ENCODE measurements at places on chromosomes 1 and 21.

DNA sequence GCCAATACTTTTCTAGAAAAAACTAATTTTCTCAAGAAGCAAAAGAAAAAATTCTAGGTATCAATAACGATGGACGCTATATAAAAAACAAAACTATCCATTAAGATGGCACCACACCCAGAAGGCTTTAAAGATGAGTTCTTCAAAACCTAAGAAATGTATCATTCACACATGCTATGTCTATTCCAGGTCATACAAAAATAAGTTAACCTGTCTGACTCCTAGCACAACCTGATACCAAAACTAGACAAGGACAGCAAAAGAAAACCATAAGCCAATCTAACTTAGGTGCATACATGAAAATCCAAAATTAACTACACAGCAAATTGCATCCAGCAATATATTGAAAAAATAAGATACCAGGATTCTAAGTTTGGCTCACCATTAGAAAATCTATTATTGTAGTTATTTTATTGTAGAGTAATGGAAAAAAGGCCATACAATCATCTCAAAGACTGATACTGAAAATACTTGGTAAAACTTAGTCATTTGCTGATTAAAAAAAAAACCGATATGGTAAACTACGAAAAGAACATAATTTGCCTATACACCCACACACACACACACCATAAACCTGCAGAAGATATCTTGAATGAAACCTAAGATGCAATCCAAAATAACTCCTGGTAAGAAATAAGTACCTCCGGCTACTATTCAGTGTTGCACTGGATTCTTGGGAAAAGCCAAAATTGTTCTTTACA is 55.0 kb downstream of the TRAF5 start:
- no peak for DNase-seq

DNA sequence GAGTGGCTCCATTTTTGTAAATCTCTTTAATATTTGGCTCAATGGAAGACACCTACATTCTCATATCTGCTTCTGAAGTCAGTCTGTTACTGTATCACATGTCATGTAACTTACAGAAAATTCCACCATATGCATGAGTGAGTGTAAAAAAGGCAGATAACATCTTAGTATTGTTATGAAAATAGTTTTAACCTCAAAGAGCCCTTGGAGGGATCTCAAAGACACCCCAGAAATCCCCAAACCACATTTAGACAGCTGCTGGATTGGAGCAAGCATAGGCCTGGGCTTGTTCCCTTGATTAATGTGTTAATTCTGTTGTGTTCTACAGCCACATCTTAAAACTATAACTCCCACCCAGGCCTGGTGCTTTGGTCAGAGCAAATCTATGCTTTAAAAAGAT is 16.9 kb downstream of the MACO1 start:
- DNase-seq: no peak

DNA sequence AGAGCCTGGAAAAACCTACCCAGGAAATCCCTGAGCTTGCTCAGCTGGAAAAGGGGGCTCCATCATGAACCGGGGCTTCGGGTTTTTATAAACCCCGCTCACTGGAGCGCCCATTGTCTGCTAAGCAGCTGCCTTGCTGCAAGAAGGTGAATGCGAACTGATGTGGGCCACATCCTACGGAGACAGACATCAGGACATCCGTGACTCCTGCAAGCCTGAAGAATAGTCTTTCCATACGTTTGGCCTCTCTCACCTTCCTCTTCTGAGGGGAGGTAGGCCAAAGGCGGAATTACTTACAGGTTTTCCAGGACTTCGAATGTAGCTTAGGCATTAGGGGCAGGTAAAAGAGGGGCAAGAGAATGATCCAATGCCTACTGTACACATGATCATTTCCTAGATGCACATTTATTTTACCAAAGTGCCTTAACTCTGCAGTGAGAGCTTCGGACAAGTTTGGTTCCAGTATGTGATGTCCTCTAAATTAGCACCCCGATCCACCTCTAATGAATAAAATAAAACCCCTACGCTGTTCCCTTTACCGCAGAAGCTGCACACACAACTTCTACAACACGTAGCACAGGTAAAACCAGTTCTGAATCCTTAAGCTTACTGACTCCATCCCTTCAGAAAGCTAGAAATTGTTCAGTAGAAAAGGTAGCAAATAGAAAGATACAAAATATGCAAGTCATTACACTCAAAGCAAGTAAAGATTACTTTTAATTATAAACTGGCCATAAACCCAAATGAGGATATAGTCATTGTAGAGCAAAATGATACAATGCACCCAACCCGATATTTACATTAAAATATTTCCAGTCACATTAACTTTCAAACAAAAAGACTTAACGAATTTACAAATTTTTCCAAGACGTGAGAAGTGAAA is 866 bp upstream of the SORT1 start:
- no peak for DNase-seq

DNA sequence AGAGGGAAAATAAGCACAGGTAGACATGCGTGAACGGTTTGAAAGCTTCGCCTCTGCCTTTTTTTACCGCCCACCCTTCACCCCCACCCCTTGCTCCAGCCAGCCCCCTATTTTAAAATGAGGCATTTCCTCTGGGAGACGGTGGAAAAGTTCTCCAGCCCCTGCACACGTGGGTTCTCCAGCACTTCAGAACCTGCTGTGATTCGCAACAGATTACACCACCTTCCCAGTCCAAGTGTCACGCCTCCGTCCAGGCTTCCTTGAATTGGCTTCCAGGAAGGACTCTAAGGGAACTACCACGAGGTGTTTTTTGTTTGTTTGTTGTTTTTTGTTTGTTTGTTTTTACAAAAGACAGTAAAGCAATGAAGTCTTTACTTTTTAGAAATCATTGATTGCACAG is 2.6 kb downstream of the LRRC7 start:
- no peak for DNase-seq

DNA sequence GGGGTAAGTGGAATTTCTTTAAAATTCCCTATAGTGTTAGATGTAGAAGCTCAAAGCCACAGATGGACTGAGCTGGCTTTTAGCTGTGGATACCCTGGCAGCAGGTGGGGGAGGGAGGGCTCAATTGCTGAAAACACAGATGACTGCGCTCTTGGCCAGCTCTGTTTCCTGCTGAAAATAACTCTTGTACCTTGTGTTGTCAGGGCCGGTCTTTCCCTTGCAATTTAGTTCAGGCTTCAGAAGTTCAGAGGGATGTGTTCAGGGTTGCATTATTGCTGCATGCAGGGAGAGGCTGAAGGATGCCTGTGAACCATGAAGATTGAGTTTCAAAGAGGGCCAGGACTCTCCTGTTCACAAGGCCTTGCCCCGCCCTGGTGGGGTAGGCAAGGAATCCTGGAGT is 58.1 kb upstream of the GCLM start:
- no peak for DNase-seq

- DNase-seq: no peak
These were observed 72.1 kb downstream of the SLC5A9 start for GRCh38 chr1:48294656-48295055.

DNA sequence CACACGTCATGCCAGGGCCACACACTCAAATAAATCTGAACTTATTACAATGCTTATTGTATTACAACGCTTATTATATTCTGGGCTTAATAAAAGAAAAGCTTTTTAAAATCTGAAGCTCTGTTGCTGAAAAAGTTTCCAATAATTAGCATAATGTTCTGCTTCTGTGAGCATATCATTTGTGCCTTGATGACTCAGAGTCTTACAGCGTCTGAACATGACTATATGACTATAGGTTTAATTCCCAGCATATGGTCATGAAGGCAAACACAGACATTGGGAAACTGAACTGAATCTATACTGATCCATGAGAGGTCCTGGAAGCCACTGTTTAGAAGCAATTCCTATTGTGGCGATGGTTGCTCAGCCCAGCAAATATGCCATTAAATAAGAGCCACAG is 66.3 kb downstream of the SIM2 start:
- DNase-seq: no peak

- DNase-seq: no peak
These were observed 4.9 kb downstream of the GLIS1 start for GRCh38 chr1:53733975-53734649.

DNA sequence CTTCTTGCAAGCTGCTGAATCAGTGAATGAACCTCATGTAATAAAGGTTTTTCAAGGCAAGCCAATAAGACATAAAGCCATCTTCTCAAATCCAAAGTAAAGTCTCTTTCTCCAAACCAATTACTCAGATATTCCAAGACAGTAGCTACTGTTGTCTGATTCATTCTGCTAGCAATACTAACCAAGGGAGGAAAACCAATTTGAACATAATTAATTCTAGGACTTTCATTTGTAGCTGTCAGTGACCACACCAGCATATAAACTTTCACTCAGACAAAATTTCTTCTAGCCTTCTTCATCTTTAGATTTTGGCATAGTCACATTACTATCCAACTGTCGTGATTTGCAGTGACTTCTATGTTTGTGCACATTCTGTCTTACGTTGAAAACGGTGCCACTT is 10.5 kb upstream of the INTS3 start:
- no peak for DNase-seq

- DNase-seq: no peak
These were observed 93.9 kb downstream of the C1orf21 start for GRCh38 chr1:184480736-184481135.

- no peak for DNase-seq
These were observed 698 bp upstream of the OLIG1 start for GRCh38 chr21:33069243-33069642.

Measured in Right ventricle myocardium superior (tissue), 1 donor.